ENCODE measurements at places on chromosomes 2 and 18.

GRCh38 chr18:36558234-36558633 is 260.7 kb downstream of the FHOD3 start:
- no peak for DNase-seq

DNA sequence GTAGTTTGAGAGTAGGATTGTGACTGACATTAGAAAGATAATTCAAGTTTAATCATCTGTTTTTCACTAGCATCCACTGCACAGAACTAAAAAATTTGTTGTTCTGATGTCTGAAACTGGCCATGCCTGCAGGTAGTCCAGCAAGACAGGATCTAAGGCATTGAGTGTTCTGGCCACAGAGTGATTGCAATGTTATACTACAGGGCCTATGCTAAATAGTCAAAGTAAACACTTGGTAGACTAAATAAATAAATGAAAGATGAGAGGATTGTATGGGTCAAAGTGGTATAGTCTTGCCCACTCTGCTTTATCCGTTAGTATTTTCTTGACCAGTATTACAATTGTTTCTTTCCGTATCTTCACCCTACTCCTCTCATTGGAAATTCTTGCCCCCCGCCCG is 27.6 kb upstream of the FANCL start:
- no peak for DNase-seq

- DNase-seq: no peak
These were observed 152.5 kb upstream of the AQP4 start for GRCh38 chr18:27017901-27018500.

DNA sequence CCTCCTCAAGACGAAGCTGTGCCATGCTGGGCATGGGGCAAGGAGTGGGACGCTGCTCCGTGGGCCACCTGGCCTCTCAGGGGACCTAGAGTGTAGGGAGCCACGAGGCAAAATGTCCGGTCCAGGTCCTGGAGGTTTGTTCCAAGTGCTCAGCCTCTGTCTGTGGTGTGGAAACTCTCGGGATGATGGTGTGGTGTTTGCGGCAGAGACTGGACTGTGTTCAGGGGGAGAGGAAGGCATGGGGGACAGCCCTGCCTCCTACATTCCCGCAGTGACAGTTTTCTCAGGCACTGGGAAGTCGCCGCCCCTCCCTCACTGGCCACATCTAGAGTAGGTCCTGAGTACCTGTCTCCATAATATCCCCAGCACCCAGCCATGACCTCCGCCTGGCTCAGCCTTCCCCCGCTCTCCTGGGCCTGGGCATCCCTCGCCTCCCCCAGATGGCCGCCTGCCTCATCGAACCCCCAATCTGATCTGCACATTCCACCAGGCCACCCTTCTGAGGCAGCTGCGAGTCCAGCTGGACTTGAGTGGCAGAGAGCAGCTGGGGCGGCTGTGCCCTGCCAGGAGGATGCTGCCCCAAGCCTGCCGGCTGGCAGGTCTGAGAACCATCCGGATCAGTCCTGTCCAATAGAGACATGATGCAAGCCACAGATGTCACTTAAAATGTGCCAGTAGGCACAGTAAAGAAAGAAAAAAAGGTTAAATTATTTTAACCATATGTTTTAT is 6.2 kb downstream of the KCNIP3 start:
- DNase-seq: no peak

DNA sequence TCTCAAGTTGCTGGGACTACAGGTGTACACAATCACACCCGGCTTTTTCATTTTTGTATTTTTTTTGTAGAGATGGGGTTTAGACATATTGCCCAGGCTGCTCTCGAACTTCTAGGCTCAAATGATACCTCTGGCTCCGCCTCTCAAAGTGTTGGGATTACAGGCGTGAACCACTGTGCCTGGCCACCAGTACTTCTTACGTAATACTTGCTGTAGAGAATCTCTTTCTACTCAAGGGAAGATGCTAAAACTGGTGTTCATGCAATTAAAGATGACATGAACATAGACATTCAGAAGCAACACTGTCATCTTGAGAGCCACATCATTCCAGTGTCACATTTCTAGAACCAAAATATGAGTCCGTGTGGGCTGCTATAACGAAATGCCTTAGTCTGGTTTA is 53.7 kb upstream of the FRZB start:
- DNase-seq: no peak
